Hair follicle dermal papilla cell (primary cell): ENCODE measurements at places on chromosomes 7 and 10. TPM values are rescaled to one million over a fixed set of nuclear protein-coding genes. Genes with fewer than 3 reads are reported as not detected.

TSPAN12 gene
- 1.1 and 2.1 TPM in 2 replicates for total RNA-seq

ENO4 gene
- total RNA-seq, result 0.97 and 1.3 TPM in 2 replicates

ZWINT gene
- 3.6 and 4.4 TPM in 2 replicates for total RNA-seq

MARVELD1 gene
- 63.3 and 68.2 TPM in 2 replicates for total RNA-seq

HPSE2 gene
- 0.12 and 0.32 TPM in 2 replicates for total RNA-seq

PLAC9 gene
- total RNA-seq, result 17.2 and 21.5 TPM in 2 replicates

PRLHR gene
- total RNA-seq, result not detected in 2 replicates

LGI1 gene
- total RNA-seq, result 0.12 TPM in 1 of 2 replicates, not detected in the other

HOXA6 gene
- not detected in 2 replicates for total RNA-seq

DNMBP gene
- 19.1 and 20.9 TPM in 2 replicates for total RNA-seq

DNAJC12 gene
- 0.32 and 1.1 TPM in 2 replicates for total RNA-seq

CFAP43 gene
- total RNA-seq, result 0.32 and 0.36 TPM in 2 replicates

BBS9 gene
- total RNA-seq, result 26.8 and 35.2 TPM in 2 replicates

KLHDC10 gene
- total RNA-seq, result 29.9 and 30.8 TPM in 2 replicates

ANXA8 gene
- total RNA-seq, result 0.97 and 1.1 TPM in 2 replicates

LIPF gene
- total RNA-seq, result not detected in 2 replicates

IGFBP3 gene
- total RNA-seq, result 38.9 and 89.6 TPM in 2 replicates
